Pericardium fibroblast (primary cell): ENCODE measurements at places on chromosomes 1 and 21. TPM values are rescaled to one million over a fixed set of nuclear protein-coding genes. Genes with fewer than 3 reads are reported as not detected.

Gene LYPD8
- total RNA-seq = not detected in 2 replicates

Gene LCE3E
- not detected in 2 replicates for total RNA-seq

Gene CADM3
- 30.1 and 193 TPM in 2 replicates for total RNA-seq

Gene CXADR
- total RNA-seq = 0.60 and 21.1 TPM in 2 replicates

Gene CD164L2
- not detected in 2 replicates for total RNA-seq

Gene TFF3
- 0.82 and 1.4 TPM in 2 replicates for total RNA-seq

Gene DNM3
- under 0.01 and 0.43 TPM in 2 replicates for total RNA-seq

Gene LORICRIN
- total RNA-seq = not detected in 2 replicates

Gene TRIM46
- 1.1 and 1.3 TPM in 2 replicates for total RNA-seq

Gene C2CD4D
- not detected in 2 replicates for total RNA-seq

Gene GREM2
- total RNA-seq = 0.43 TPM in 1 of 2 replicates, not detected in the other
